CD4-positive, alpha-beta T cell treated with Interleukin-15 for 1 hour (primary cell): ENCODE measurements at places on chromosomes 6 and 20.

GRCh38 chr6:135438907-135439535, 58.5 kb downstream of the AHI1 start:
- no peak for DNase-seq

GRCh38 chr6:86423571-86423970, 513.8 kb upstream of the HTR1E start:
- DNase-seq, result no peak

DNA sequence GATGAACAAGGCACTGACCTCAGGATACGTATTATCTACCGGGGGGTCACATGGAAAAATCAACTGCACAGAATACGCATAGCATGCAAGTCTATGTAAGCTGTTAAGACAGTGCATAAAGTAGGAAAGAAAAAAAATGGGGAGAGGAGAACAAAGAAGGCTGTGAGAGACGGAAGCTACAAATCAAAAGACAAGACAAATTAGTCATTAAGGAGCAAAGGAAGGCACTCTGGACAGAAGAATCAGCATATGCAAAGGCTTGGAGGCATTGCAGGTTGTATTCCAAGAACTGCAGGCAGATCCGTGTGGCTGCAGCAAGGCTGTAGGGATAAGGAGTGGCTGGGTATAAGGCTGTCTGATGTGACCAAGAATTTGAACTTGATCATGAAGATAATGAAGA, 89.0 kb downstream of the NRSN1 start:
- DNase-seq, result no peak

- DNase-seq, result no peak
Observed at GRCh38 chr6:45979311-45979710, 36.3 kb downstream of the CLIC5 start.

GRCh38 chr6:17226786-17227233, 54.4 kb upstream of the RBM24 start:
- no peak for DNase-seq

GRCh38 chr6:15770347-15771143, 107.7 kb upstream of the DTNBP1 start:
- no peak for DNase-seq

DNA sequence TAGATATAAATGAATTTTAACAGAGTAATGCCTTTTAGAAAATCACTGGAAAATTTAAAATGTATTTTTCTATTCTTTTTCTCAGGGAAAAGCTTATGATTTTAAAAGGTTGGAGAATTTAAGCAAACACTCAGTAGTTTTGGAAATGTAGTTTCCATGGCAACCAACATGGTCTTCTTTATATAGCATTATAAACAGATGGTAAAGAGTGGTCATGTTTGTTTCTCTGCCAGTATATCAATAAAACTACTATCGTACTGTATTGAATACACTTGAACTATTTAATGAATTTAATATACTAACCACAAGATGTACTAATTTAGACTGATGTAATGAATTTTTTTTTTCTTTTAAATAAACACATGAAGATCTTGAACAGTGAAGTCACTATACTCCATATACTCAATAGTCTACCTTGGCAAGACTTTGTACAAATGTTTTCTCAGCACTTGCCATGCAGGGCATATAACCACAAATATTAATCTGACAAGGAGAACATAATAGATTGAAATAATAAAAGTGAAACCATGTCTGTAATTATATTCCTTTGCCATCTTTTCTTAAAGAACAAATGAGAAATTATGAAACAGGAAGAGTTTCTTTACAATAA, 105.5 kb downstream of the PDSS2 start:
- DNase-seq, result no peak

GRCh38 chr6:111033628-111034289, 51.9 kb downstream of the RPF2 start:
- no peak for DNase-seq

GRCh38 chr6:142165227-142165626, 18.2 kb downstream of the VTA1 start:
- DNase-seq, result no peak

GRCh38 chr6:125954735-125955339, 1.7 kb upstream of the HINT3 start:
- DNase-seq, result no peak

- DNase-seq, result no peak
Observed at GRCh38 chr6:25889877-25890853, 16.1 kb upstream of the SLC17A3 start.

- no peak for DNase-seq
Observed at GRCh38 chr20:22576733-22577514, 7.4 kb downstream of the FOXA2 start.

DNA sequence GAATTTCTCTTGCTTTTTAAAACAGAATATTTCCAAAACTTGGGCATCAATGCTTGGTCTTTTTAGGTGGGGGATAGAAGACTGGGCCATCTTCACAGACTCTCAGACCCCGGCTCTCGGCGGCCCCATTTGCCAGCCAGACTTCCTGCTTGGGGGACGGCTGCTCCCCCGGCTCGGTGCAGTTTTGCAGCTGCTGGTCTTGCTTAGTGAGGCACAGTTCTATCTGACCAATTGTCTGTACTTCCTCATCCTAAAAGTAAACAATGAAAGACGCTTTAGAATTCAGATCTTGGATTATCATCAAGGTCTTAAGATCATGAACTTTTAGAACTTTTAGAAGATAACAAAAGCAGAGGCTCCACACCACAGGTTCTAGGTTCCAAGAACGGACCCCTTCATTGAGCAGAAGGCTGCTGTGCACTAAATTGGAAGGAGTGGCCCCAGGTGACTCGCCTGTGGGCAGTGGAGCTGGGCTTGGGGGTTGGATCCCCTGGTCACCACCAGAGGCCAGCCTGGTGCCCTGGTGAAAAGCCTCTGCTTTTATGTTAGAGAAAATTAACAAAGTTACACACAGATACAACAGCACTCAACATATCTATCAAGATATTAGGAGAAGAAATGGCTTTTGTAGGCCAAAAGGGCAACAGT, 26.7 kb downstream of the RNASET2 start:
- DNase-seq, result no peak

DNA sequence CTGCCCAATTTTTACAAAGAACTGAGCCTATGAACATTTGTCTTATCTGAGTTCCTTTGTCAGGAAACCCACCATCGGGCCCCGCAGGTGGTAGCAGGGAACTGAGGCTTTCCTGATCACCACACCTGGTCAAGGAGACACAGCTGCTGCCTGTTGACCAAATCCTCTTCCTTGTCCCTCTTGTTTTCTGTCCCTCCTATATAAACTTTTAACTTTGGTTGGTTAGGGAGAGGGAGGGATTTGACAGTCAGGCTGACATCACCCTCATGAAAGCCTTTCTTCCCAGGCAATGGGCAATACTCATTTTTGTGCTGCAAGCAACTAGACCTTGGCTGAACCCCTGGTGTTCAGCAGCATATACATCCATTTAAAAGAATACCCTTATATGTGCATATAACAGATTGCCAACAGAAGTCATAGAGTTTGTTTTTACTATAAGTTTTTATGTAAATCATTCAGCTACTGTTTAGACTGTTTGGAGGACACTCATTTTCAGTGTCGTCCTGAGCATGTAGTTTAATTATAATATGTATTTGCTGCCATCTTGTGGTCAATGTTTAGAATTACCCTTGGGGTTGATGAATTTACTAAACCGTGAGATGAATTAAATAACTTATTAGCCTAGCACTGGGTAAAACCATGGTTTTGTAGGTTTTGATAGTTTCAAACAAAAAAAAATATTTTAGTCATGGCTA, 17.0 kb downstream of the CRISP1 start:
- no peak for DNase-seq

GRCh38 chr20:62978561-62978943, 26.0 kb downstream of the SLC17A9 start:
- no peak for DNase-seq

GRCh38 chr20:33160681-33161080, 7.3 kb upstream of the BPIFA2 start:
- no peak for DNase-seq

- DNase-seq, result no peak
Observed at GRCh38 chr20:22795871-22796270, 211.5 kb upstream of the FOXA2 start.

DNA sequence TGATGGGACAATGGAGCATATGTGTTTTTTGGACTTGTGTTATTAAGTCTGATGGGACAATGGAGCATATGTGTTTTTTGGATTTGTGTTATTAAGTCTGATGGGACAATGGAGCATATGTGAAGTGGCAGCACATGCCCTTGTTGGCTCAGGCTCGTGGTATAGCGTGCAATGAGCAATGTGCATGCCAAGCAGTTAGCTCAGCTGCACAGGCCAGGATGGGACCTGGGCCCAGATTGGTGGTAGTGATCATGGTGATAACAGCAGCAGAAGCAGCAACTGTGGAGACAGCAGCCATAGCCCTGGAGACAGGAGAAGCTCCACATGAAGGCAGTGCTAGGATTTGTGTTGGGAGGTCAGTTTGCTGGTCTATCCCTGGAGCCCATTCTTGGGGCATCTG, 61.1 kb downstream of the IL20RA start:
- no peak for DNase-seq

GRCh38 chr6:152170702-152171667, 363.5 kb downstream of the ESR1 start:
- peak; percentile 24 for DNase-seq

- DNase-seq, result no peak
Observed at GRCh38 chr6:166470029-166470862, 87.5 kb upstream of the MPC1 start.

GRCh38 chr6:69873291-69873690, 6.9 kb downstream of the COL19A1 start:
- no peak for DNase-seq

- no peak for DNase-seq
Observed at GRCh38 chr6:132817554-132818403, 3.4 kb downstream of the RPS12 start.

GRCh38 chr20:19047040-19047950, 165.1 kb upstream of the SLC24A3 start:
- DNase-seq, result no peak

- DNase-seq, result no peak
Observed at GRCh38 chr6:13453771-13454251, 33.6 kb downstream of the GFOD1 start.

DNA sequence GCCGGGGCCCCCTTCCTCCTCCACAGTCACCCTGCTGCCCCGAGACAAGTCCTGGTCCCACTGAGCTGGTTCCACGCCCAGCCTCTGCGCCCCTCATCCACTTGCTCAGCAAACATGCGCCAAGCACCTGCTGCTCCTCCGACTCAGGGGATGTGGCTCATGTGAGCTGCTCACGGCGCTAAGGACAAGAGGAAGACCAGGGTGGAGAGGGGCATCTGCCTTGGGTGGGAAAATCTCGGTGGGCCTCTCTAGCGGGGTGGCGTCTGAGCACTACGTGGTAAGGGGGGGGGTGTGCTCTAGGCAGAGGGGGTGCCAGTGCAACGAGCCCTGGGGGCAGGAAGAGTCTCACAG, 4.5 kb downstream of the LAMA5 start:
- no peak for DNase-seq

- DNase-seq, result peak; percentile 18
Observed at GRCh38 chr6:105591053-105591452, 188.2 kb upstream of the PREP start.

GRCh38 chr6:4170297-4170696, 34.9 kb upstream of the ECI2 start:
- DNase-seq, result no peak

DNA sequence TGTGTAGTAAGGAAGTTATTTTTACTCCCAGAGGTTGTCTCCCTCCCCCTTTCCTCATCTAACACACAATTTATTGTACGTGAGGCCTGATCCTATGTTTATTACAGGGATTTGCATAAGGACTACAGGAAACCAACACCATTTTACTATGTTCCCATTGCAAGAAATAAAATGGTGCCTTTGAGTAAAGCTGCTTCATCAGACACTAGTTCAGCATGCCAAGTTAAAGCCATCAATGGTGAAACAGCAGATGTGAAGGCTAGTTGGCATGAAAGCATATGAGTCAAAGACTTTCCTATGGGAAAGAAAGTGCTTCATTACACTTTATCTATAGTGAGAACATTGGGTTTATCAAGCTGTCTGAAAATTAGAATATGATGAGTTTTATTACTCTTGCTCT, 543.0 kb downstream of the GRIK2 start:
- no peak for DNase-seq

- no peak for DNase-seq
Observed at GRCh38 chr6:125101631-125102030, 51.9 kb upstream of the TPD52L1 start.

GRCh38 chr6:112117554-112117953, 30.2 kb downstream of the FAM229B start:
- no peak for DNase-seq

DNA sequence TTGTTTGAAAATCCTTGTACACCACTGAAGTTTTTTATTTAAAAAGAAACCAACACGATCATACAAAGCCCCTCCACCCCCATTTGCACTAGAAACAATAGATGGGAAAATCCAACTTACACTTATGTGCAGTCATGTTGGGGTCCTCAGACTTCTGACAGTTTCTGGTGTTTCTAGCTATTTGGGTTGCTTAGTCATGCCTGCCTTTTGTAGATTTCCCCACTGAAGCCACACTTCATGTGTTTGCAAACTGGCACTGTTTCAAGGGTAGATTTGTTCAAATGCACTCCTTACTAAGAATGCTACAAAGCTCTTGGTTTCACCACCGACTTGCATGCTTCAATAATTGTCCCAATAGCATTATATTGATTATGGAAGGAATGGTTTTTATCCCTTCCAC, 1.5 kb downstream of the SH3BGRL2 start:
- no peak for DNase-seq

DNA sequence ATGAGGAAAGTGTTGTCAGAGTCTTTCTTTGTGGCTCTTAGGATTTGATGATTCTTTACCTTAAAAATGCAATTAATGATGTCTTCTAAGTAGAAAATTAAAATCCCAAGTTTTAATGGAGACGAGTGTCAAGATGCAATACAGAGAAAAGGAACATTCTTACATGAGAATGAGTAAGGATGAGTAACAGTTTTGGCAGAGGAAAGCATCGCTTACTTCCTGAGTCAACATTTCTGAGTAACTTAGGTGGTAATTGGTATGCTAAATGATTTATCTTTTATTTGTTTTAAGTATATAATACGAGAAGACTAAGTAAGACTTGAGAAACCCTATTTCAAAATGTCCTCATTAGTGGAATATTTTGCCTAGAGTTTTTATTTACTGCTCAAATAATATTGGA, 101.3 kb downstream of the RTN4IP1 start:
- no peak for DNase-seq

DNA sequence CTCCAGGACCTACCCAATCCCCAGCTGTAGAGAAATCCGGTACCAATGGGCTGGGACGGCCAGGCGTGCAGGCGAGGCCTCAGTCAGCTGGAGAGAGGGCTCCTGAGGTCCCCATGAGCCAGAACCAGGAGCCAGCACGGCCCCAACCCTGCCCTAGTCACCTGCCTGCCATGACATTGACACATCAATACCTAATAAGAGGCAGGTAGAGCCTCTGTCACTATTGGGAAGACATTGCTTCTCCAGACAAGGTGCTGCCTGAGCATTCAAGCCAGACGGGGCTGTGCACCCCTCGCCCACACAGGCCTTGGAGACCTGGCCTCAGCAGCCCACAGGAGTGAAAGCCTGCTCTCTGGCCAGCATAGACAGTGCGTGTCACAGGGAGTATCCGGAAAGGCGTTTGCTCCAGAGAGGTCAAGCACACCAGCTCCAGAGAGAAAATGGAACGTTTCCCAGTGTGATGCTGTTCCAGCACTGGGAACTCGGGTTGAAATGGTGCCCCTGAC, 3.5 kb downstream of the DLL1 start:
- no peak for DNase-seq

- DNase-seq, result no peak
Observed at GRCh38 chr6:163842467-163842866, 427.9 kb downstream of the QKI start.

- no peak for DNase-seq
Observed at GRCh38 chr6:41161380-41161779, 1.5 kb downstream of the TREM2 start.

- DNase-seq, result no peak
Observed at GRCh38 chr6:138345565-138346285, 32.0 kb upstream of the SMIM28 start.
